ENCODE measurements at places on chromosomes 13 and 19.
A peak's percentile ranks its signal among the peaks of the same experiment; 100 is the strongest.

- no peak for DNase-seq
These were observed 9.5 kb downstream of the NR2F6 start for GRCh38 chr19:17235971-17236777.

DNA sequence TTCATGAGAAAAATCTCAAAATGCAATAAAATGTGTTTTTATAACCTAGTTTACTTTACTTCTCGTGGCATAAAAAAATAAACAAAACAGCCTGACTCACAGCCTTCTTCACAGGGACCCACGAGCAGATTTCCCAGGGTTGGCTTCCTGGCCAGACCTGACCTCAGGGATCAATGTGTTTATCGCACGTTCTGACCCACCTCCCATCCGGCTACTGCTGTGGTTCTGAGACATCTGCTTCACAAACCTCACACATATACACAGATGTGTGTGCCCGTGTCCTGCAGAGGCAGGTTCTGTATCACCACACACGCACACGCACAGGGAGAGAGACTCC, 118.3 kb downstream of the COL4A2 start:
- no peak for DNase-seq

GRCh38 chr13:33927315-33927714, 109.4 kb downstream of the RFC3 start:
- DNase-seq: no peak

- DNase-seq: peak; percentile 3
These were observed 565.1 kb downstream of the LIG4 start for GRCh38 chr13:107650081-107650701.

DNA sequence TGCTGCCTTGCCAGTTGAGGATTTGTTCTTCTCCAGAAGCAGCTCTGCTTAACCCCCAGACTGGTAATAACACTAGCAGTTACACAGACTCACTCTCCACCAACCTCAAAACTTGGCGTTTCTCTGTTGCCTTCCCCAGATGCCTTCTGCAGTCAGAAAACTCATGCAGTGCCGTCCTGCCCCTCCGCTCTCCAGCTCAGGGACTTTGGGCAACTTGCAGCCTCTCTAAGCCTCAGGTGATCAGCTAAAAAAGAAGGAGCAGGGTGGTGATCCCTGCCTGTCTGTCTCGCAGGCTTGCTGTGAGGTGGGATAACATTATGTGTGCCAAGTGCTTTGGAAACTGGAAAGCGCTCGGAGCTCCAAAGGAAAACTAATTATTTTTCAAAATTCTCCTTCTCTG, 391.6 kb downstream of the HS6ST3 start:
- DNase-seq: no peak

- DNase-seq: no peak
These were observed 4.4 kb upstream of the NDUFS7 start for GRCh38 chr19:1379126-1379905.

GRCh38 chr13:73370066-73370465, 311.3 kb downstream of the KLF5 start:
- DNase-seq: no peak

GRCh38 chr19:29029268-29029958, 183.5 kb downstream of the UQCRFS1 start:
- no peak for DNase-seq

DNA sequence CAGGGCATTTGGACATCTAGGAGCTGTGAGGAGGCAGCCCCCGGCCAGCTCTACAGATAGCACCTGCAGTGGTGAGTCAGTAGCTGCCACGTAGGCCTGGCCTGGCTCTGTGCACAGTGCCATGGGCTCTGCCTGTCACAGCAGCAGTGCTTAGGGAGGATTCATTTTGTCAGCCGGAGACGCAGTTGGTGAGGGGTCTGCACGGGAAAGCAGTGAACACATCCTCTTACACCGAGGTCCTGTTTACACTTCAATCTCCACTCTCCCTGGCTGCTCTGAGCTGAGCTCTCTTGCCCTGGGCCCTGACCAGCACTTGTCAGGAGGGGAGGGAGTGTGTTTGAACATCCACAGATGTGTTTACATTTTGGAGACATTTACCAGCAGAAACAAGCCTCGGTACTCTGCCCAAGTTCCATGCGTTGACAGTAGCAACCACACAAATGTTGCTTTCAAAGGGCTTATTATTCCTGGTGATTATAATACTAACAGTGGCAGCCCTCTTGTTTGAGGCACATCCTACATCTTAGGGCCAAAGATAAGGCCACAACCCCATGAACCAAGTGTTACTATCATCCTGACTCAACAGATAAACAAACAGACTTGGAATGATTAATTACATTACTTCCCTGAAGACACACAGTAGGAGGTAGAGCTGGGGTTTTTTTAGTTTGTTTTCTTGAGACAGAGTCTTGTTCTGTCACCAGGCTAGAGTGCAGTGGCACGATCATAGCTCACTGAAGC, 148.9 kb downstream of the USP12 start:
- no peak for DNase-seq

- DNase-seq: no peak
These were observed 3.4 kb downstream of the MBNL2 start for GRCh38 chr13:97225533-97225932.

DNA sequence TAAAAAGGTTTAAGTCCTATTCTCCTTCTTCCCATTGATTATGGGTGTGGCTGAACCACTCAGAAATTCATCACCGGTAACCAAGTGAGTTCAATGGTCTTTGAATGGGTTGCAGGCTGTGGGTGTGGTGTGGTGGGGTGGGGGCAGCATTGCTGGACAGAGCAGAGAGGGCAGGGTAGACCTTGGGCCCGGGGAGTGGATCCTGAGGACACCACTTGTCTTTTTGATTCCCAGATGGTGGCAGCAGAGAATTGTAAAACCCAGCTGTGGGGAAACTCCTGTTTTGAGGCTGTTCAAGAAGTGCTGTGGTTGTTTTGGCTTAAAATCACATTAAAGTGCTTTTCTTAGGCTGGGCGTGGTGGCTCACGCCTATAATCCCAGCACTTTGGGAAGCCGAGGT, 45.8 kb upstream of the RGCC start:
- no peak for DNase-seq

DNA sequence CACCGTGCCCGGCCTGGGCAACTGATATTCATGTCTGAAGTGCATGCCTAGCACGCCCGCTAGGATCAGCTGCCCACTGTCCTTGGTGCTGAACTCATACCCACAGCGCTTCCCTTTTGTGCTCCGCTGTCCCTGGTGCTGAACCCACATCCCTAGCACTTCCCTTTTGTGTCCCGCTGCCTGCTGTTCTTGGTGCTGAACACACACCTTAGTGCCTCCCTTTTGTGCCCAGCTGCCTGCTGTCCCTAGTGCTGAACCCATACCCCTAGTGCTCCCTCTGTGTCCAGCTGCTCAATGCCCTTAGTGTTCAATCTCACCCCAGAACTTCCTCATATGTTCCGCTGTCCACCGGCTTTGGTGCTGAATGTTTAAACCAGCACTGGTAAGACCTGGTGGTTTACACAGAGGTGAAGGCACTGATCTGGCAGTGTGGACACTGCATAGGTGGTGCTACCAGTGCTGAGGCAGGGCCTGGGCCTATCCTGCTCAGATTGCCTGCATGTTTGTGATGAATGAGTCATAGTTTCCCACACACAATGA, 26.3 kb upstream of the SIGLEC11 start:
- DNase-seq: peak; percentile 87

DNA sequence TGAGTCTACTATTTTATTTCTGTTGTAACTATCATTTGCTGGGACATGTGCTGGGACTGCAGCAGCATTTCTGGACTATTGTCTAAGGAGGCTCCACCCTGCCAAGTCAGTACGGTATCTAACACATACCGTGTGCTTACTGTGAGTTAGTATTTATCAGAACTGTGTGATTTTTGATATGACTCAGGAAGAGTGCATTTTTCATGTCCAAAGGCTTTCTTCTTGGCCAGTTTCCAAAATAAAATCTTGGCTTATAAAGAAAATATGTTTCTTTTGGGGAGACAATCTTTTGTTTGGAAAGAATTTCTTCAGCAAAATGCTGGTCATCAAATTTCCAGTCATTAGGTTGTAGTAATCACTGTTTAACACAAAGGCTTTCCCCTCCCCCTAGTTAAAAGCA, 11.6 kb downstream of the PARP4 start:
- no peak for DNase-seq

DNA sequence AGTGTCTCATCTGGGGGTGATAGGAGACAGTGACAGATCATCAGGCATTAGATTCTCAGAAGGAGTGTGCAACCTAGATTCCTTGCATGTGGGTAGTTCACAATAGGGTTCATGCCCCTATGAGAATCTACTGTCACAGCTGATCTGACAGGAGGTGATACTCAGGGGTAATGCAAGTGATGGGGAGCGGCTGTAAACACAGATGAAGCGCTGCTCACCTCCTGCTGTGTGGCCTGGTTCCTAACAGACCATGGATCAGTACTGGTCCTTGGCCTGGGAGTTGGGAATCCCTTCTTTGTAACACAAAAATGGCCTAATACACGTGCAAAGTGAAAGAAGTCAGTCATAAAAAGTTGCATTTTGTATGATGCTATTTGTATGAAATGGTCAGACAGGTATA, 107.6 kb upstream of the TUBA3C start:
- no peak for DNase-seq

DNA sequence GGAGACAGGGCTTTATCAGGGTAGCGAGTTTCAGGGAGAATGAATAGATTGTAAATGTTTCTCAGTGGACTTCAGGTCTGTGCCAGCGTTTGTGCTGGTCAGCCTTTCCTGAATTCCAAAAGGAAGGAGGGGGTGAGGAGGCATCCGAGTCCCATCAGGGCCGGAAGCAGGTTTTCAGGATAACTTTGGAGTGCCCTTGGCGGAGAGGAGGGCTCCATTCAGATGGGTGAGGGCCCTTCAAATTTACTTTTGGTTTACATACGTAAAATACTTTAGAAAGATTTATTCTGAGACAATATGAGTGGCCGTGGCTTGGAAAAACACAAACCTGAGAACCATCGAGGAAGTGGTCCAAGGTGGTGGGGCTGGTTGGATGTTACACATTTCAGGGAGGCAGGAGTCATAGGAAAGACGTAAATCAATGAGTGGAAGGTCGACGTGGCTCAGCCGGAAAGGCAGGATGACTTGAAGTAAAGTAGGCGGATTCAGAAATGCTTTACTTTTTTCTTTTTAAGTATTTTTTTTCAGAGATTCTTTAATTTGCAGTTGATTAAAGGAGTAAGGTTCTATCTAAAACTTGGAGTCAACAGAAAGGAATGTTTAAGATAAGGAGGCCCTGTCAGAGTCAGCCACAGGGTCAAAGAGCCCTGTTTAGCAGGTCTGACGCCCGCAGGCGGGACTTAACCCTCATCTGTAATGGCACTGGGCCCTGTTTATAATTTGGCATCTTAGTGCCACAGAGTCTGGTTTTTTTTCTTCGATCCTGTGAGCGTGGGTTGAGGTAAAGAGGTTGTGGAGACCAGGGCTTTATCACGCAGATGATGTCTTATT, 32.8 kb downstream of the ATP11A start:
- DNase-seq: no peak

DNA sequence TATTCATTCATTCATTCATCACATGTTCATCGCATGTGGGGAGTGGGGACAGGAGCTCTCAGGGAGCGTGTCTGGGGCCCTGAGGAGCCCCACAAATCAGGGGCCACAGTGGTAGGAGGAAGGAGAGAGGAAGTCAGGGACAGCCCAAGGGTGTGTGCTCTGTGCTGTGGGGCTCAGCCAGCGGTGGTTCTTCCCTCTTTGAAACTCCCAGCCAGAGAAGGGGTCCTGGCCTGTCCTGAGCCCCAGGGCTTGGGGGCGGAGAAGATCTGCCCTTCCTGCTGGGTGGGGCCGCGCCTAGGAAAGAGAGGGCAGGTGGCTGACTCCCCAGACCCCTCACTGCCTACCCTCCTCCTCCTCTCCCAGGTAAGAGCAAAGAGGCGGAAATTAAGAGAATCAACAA, 14.6 kb downstream of the AP2A1 start:
- no peak for DNase-seq

- no peak for DNase-seq
These were observed 221.6 kb downstream of the TUBA3C start for GRCh38 chr13:18959996-18960395.

GRCh38 chr19:51726049-51726448, 2.3 kb upstream of the HAS1 start:
- DNase-seq: no peak

- DNase-seq: no peak
These were observed 16.3 kb downstream of the SERP2 start for GRCh38 chr13:44389876-44390275.

DNA sequence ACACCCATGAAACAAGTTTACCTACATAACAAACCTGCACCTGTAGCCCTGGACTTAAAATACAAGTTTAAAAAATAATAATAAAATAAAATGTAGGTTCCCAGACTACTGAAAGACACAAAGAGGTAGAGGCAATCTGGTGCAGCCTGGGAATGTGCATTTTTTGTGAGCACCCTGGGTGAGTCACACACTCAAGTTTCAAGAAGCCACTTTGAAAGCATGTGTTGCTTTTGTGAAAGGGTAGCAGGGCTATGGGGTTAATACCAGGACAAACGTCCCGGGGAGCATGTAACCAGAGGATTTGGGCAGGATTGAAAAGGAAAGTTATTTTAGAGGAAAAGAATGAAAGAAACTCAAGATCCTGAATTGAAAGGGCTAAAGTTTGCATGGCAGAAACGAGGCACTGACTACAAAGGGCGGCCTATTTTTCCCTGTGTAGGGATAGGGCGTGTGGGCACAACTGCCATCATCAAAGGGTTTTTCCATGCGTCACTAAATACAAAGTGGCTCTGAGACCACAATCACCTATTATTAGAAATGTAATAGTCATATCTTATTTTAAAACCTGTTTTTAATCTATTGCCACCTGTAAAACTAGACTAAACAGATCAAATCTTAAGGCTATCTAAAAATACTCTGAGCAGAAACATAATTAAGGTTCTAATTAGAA, 314.9 kb downstream of the COG6 start:
- no peak for DNase-seq

DNA sequence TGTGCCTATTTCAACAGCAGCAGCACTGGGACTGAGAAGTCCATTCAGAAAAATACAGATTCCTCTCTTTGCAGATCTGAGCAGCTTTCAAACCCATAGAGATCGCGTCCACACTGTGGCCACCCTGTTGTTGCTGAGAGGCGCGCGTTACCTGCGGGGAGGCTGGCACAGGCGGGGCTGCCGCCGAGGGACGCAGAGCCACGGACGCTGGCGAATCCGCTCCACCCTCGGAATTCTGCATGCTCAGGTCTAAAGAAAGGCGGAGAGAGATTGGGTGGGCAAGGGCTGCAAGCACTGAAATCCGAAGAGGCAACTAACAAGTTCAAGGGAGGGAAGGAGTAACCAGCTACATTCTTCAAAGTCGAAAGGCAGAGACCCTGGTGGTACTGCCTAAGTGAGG, 63.0 kb downstream of the RFX2 start:
- DNase-seq: no peak

GRCh38 chr13:112842343-112842856, 126.6 kb upstream of the MCF2L start:
- no peak for DNase-seq

DNA sequence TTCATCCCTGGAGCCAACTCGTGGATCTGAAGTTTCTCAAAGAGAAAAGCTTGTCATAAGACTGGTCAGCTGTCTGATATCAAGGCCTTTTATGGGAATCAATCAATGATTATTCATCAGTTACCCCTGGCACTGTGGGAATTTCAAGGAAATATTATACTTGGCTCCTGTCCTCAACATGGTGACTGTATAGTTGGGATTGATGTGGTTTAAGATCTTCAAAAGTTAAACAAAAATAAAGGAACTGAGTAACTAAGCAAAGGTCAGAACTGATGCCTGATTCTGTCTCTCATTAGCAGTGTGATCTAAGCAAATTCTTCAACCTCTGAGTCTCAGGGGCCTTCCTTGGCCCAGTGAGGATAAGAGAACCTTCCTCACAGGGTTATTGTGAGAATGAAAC, 22.2 kb upstream of the SERPINE3 start:
- no peak for DNase-seq
